Stimulated activated CD8-positive, alpha-beta memory T cell treated with anti-CD3 and anti-CD28 coated beads, Interleukin-4, amount 100 ng/mL, for 1 hour (primary cell): ENCODE measurements at places on chromosomes 7 and 10.

DNA sequence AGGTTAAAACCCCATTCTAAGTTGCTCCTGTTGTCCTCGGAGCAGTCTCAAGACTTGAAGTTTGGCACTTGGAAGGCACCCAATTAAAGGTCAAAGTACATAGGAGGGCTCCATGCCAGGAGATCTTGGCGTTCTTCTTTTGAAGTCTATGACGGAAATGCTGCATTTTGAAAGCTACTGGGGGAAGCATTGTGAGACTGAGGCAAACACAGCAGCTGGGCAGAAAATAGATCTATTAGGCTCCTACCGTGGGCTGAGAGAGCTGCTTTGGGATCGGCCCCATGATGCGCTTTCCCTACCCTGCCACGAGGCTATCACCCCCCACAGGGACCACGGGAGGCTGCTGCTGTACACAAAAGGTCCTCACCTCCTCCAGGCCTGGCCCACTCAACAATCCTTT lies 20.0 kb downstream of the KIAA1549 start:
- DNase-seq = no peak

DNA sequence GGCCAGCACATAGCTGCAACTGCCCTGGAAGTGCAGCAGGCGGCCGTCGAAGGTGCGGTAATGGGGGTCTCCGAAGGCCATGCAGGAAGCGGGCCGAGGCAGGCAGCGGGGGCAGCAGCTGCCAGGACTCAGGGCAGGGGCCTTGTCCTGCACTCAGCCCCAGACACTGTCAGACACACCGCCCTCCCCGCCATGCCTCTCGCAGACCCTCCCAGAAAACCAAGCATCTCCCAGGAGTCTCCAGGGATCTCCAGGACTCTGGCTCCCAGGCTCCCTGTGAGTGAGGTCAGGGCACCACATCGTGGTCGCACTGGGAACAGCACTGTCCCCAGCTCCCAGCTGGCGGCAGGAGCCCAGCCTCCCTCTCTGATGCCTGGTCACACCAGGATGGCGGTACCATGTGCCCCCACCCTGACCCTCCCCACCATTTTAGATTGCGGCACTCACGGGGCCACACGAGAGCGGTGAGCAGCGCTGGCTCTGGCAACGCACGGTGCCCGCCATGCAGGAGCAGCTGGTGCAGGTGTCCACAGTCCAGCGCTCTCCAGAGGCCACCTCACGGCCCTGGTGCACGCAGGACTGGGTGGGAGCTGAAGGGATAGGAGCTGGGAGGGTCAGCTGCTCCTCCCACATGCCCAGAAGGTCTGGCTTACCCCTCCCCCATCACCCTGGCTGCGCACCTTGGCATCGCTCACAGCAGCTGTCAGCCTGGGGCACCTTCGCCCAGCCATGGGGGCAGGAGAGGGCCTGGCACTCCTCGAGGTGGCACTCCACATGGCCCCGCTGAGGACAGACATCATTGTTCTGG lies 17.5 kb downstream of the ATP6V1F start:
- no peak for DNase-seq

GRCh38 chr10:126840576-126841135 lies 64.6 kb upstream of the DOCK1 start:
- no peak for DNase-seq

GRCh38 chr7:377080-378040 lies 87.4 kb downstream of the FOXL3 start:
- no peak for DNase-seq

DNA sequence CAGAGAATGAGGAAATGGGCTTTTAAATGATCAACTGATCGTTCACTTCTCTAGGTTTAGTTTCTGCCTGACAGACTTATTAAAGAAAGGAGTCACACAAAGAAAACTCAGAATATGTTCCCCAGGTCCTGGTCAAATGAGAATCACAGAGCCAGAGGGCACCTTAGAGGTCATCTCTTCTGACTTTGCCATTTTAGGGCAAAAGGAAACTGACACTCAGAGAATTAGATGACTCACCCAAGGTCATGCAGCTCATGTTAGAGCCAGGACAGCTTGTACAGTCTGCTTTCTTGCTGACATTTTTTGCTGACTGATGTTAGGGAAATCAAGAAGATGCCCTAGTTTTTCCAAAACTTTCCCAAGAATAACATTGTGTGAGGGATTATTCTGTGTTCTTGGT lies 312.7 kb upstream of the SP8 start:
- no peak for DNase-seq

GRCh38 chr10:64465653-64466052 lies 944.5 kb downstream of the REEP3 start:
- no peak for DNase-seq
